ENCODE measurements at places on chromosomes 12 and 14.

DNA sequence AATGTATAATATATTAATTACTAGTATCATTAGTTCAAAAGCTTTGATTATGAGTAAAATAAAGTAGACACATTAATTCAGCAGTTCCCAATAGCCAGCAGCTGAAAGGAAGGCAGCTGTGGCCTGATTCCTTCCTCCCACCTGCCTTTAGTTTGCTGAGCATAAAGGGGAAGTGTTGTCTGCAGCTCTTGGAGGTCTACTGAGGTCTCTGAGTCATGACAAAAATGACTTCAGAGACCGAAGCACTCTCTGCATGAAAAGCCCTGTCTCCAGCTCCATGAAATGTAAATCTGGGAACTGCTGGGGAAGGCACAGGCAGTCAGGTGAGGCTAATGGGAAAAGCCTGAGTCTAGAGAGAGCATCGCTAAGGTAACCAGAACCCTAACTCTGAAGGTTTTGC, 165.4 kb downstream of the NRXN3 start:
- no peak for DNase-seq

DNA sequence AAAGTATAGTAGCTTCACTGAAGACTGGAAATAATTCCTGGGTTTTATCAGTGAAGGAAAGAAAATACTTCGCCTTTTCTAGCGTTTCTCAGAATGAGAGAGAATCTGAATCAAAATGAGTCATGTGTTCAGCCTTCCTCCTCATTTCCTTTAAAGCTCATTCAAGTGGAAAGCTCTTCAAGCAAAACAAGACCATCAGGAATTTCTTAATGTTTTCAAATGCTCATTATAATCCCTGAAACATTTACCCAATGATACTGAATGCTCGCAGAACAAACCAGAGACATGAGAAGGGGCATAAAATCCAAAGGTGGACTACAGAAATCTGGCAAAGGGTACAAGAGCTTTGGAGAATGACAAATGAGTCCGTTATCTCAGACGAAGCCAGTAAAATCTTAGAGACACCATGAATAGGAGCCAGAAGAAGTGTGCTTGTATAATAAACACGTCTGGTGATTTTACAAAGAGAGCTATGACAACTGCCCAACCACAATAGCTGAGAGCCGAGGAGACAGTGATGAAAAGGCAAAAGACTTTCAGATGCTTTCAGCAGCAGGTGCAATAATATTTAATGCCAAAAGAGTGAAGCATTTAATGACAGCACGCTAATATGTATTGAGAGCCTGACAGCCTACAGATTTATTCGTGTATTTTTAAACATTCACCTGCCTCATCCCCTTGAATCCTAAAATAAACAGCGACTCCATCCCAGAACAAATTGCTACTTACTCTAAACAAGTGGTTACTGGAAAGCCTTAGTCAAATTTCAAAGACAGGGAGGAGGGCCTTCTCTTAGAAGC, 19.0 kb downstream of the SPRING1 start:
- no peak for DNase-seq

DNA sequence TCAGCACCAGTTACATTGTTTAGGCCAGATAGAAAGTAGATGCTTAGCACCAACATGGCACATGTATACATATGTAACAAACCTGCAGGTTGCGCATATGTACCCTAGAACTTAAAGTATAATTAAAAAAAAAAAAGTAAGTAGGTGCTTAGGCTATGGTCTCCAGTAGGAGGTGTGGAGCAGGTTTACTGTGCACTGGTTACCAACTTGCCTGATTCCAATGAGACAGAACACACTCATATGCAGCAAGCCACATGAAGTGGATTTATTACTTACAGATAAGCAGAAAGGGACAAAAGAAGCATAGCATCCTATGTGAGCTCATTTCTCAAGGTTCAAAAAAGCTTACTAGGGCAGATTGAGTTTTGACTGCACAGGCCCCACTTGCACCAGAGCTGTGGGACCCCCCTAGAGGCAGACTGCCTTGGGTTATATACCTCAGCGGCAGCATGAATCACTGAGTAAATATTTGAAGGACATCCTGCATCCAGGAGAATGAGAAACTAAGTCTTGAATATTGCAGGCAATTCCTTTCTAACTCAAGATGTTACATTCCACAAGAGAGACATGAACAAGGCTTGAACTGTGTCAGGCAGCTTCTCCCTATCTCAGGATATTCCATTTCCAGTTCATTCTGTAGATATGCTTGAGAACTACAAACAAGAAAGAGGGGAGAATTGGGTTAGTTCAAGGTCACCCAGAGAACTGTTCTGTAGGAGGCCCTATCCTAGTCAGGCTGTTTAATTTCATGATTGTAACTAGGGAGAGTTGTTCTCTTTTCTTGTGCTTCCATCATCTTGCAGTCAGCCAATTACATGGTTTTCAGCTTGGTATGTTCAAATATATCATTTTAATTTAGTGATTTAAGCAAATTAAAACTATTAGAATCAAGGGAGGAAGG, 30.1 kb downstream of the LRFN5 start:
- DNase-seq, result no peak

GRCh38 chr14:71486279-71486678, 445.9 kb upstream of the RGS6 start:
- no peak for DNase-seq

GRCh38 chr14:51650716-51651387, 858 bp upstream of the FRMD6 start:
- DNase-seq, result no peak

DNA sequence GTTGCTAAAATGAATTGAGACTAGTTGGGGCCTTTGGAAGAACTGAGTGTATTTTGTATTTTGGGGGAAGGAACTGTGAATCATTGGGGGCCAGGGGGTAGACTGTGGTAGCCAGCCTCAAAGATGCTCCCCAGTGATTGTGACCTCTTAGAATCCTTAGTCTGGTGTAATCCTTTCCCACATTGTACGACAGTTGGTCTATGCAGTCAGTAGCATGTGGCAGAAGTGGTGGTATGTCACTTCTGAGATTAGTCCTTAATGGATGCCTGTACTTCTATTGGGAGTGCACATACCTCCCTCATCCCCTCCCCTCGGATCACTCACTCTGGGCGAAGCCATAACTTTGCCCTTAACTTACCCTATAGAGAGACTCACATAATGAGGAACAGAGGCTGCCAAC, 48.0 kb downstream of the USP15 start:
- DNase-seq, result no peak

DNA sequence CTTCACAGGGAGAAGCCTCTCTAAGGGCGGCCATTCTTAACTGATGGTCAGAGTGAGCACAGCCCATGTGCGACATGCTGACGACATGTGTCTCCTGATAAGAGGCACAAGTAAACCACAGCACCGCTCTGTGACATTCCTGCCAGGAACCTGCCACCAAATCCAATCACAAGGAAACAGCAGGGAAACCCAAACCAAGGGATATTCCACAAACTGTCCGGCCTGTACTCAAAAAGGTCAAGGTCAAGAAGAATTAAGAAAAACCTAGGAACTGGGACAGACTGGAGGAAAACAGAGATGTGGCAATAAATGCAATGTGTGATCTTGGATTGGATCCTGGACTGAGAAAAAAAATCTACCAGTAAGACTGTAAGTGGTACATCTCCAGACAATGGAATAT, 91.9 kb downstream of the SYNE3 start:
- DNase-seq, result no peak

GRCh38 chr14:24330973-24331674, 3.7 kb downstream of the ADCY4 start:
- no peak for DNase-seq

DNA sequence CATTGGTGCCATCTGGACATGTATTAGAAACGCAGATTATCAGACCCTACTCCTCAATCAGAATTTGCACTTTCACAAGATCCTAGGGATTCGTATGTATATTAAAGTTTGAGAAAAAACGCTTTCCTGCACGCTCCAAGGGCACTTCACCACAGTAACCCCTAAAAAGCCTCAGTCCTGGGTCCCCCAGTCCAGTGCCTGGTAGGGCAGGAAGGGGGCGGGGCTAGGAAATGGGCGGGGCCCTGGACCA, 369 bp downstream of the DEPDC4 start:
- DNase-seq, result peak; percentile 88

DNA sequence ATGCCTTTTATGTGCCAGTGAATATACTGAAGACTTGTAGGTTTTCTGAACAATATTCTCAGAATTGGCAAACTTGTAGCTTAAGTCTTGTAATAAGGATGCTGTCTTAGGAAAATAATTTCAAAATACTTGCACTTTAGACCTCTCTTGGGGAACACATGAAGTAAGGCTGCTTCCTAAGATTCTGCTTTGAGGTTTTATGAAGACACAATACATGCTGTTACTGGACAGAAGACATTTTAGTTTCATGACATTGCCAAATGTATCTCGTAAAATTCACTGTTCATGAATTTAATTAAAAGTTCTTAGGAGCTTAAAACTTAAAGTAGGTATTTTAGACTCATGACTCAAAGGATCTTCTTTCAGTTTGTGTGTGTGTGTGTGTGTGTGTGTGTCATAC, 80.7 kb downstream of the RAD51B start:
- DNase-seq, result no peak

DNA sequence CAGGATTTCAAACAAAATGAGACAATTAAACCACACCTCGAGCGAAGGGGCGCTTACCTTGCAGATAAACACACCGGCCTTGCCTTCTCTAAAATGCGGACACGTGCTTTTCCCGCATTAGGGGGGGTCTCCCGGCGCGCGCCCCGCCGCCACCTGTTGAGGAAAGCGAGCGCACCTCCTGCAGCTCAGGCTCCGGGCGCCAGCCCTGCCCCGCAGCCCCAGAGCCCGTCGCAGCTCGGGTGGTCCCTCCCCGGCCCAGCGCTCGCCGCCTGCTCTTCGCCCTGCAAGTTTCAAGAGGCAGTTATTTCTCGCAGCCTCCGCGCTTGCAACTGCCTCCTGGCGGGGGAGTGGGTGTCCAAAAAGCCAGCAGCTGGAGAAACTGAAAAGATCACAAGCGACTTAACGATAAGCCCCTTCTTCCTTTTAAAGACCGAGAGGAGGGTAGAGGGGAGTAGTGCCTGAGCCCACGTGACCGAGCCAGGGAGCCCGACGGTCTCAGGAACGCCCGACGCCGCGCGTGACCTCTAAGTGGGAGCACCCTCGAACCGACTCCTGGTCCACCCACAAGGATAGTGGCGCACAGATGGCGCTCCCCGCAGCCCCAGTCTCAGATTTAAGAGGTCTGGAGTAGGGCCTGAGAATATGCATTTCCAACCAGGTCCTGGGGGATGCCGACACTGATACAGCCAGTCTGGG, at the start of gene ESR2:
ESR2 (minus strand) TSS at position 396 of the 696 bp plus-strand sequence. CDS start 11,386 bp downstream, outside the sequence.
- no peak for DNase-seq

- DNase-seq, result no peak
Measured at GRCh38 chr14:103697603-103698379, 17.5 kb downstream of the XRCC3 start.

DNA sequence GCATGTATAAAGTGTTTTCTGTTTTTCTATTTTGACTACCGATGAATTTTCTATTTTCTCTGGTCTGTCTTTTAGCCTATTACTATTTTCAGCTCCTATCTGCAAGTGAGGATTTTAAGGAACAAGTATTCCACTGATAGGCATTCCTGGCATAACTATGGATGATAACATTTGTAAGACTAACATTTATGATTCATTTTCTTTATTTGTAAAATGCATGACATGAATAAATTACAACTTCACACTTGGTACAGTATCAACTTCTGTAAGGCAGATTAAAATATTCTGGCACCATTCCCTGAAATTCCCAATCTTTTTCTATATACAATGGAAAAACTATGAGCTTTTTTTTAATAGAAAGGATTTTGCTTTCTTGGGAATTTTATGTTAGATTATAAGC, 121.0 kb upstream of the GARIN2 start:
- no peak for DNase-seq

- no peak for DNase-seq
Measured at GRCh38 chr12:122889761-122890520, 6.0 kb downstream of the VPS37B start.

DNA sequence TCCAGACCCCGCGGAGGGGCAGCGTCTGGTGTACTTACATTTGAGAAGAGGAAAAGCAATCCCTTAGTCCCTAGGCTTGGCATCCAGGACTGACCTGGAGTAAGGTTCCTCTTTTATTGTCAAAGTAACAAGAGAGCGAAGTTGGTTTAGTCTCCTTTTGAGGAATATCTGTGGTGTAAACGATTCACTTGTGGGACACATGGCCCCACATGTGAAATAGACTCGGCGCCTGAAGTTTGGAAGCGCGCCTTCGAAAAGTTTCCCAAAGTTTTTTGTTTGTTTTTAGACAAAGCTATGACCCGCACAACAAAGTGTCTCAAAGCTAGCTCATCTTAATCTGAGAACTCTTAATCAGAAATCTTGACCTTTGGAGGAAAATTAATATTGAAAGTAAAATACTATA, 744 bp downstream of the STYX start:
- DNase-seq, result no peak

- DNase-seq, result no peak
Measured at GRCh38 chr14:55317542-55318306, 46.5 kb downstream of the FBXO34 start.

- no peak for DNase-seq
Measured at GRCh38 chr14:99382071-99382470, 98.6 kb downstream of the SETD3 start.

DNA sequence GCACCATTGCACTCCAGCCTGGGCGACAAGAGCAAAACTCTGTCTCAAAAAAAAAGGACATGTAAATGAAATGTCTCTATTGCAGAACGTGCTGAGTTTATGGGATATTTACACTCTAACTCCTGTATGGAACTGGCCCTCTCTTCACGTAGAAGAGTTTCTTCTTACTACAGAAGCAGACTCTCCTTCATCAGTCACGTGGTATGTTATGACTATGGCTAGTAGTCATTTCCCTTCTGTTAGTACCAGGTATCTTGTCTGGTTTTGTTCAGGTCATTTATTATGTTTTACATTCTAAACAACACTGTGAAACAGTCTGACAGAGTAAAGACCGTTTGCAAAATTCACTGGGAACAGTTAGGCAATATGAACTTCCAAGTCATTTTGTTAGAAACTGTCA, 20.3 kb downstream of the KNTC1 start:
- DNase-seq, result no peak

DNA sequence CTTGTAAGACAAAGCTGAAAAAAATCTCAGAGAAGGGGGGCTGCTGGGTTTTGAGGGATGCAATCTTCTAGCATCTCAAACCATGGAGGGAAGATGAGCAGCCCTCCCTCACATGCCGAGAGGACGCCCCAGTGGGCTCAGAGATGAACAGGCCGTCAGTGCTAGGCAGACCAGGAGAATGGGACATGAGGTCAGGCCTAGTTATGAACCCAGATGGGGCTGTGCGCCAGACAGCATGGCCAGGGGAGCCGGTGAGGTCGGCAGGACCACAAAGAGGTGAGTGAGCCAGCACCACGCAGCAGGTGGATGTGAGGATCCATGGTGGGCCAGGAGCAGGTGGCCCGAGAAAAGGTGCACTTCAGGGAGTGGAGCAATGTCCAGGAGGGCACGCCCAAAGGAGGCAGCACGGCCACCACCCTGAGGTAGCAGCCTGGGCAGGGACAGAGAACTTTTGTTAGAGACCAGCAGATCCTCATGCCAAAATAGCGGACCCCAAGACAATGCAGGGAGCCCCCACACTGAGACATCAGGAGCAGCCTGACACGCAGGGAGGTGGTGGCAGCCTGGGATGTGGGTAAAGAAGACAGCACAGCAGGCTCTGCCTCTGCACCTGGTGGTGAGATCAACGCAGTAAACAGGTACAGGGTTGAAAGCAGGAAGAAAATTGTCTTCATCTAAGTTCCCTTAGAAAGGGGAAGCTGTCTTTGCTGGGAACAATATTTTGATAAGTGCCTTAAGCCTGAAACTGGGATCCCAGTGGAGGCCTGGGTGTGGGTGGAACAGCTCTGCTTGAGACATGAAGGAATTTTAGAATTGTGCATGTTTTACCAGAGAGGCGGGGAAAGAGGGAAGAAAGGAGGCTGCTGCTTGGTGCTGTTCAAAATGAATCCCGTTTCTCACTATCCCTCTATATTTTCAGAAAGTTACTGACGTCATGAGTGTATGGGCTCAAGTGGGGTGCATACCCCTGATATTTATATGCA, 17.8 kb upstream of the MCRS1 start:
- DNase-seq, result no peak

Measured in CD4-positive, alpha-beta T cell (primary cell).